ENCODE measurements at places on chromosomes 7 and 10. TPM values are rescaled to one million over a fixed set of nuclear protein-coding genes. Genes with fewer than 3 reads are reported as not detected.

CAMK1D gene
- 0.63 TPM for total RNA-seq

FGFBP3 gene
- 0.09 TPM for total RNA-seq

GPRIN2 gene
- total RNA-seq: not detected

XRCC2 gene
- 2.0 TPM for total RNA-seq

CREB3L2 gene
- 37.5 TPM for total RNA-seq
